DMS79 treated with DMSO at 0.1 percent for 48 hours (cell line): ENCODE measurements at places on chromosomes 4 and X.

GRCh38 chrX:153831429-153832150 lies 1.2 kb upstream of the PDZD4 start:
- DNase-seq, result no peak

DNA sequence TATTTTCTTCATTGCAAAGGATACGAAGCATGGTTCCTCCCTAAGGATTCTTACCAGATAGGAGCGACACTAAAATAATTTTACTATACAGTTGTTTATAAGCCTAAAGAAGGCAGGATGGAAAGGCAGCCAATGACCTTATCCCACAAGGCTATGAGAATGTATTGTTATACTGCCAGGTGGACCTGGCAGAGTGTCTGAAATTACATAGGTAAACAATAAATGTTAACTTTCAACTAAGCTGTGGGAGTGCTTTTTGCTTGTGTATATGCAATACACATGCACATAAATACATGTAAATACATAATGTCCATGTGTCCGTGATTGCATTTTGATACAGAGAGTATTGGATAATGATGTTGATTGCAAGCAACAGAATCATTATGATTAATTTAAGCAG lies 850.6 kb downstream of the CENPC start:
- no peak for DNase-seq

DNA sequence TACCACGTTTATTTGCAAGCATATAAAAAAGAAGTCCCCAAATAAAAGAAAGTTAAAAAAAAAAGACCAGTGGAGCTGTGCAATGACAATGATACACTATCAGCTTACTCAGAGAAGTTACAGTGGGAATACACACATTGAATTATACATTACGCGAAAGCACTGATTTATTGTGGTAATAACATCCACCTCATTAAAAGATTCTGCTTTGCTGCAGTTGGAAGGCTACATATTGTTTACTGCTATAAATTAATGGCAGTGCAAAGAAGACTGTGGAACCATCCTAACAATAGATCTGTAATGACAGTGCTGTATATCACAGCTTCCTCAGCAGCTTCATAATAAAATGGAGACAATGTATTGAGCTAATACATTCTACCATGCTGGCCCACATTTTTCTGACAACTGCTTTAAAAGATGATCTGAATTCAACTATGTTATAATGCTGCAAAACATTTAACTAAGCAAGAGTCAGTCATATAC lies 142.5 kb upstream of the MAB21L2 start:
- DNase-seq, result no peak

- DNase-seq, result no peak
These were observed 49.6 kb downstream of the STPG2 start for GRCh38 chr4:98093662-98094061.

DNA sequence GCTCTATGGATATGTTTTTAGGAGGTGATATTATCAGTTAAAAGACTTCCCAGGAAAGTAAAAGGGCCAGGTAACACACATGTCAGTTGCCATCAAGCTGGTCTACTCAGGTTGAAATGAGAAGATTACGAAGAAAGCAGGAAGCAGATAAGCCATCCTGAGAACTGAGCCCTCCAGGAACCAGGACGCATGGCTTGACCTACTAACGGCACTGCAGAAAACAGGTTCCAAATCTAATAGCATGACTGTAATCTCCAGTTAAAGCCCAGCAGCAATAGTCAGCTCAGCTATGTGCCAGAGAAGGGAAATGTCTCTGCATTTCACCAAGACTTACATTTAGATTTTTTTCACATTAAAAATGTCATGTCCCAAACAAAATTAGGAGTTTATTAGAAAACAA lies 77.9 kb downstream of the APBB2 start:
- no peak for DNase-seq

DNA sequence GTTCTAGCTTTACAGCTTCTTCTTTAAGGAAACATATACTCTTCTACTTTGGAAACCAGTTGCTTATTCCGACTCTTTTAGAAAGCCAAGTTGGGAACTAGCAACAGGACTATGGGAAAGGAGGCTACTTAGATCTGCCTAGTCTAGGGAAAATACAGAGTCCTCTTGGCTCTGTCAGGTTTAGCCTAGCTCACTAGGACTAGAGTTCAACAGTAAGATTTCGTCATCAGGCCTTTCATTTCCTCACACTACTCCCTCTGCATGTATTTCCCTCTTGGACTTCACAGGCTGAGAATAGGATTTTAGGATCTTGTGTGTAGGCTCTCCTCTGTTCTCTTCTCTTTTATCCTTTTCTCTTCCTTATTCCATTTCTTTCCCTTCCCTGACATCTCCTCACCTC lies 409.8 kb downstream of the AR start:
- no peak for DNase-seq
